Pons (tissue), 1 donor: ENCODE measurements at places on chromosomes 16 and 17.

GRCh38 chr17:39640591-39641031 is 3.7 kb downstream of the STARD3 start:
- no peak for DNase-seq

DNA sequence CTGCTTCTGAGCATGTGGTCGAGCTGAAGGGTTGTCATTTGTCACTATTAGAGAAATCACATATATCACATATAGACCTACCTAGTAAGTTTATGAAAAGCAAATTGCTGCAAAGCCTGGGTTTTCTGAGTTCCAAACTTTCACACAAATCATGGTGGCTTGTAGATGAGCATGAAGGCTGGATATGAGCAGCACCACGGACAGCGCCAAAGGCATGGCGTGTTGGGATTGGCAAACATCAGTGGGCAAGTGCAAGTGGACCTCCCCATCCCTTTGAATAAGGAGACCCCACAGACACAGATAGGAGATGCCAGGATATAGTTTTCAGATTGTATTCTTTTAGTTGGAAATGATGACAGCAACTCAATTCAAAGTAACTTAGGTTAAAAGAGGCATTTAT is 77.6 kb upstream of the CACNG3 start:
- no peak for DNase-seq

GRCh38 chr16:65601781-65602180 is 479.9 kb upstream of the CDH11 start:
- no peak for DNase-seq

DNA sequence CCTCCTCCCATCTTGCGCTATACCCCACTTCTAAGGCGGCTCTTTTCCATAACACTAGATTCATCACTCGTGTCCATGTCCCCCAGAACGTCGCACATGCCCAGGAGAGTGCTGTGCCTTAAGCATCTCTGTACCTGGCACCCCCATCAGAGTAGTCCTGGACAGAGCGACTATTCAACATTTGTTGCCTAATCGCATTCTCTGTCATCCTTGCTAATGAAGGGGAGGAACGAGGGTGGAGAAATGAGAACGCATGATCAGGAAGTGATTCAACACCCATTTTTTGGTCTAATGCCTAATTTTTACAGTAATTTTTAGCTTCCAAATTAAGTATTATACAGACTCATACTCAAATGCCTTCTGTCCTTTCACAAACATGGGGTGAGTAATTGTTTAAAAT is 53.2 kb downstream of the SLC39A11 start:
- no peak for DNase-seq

DNA sequence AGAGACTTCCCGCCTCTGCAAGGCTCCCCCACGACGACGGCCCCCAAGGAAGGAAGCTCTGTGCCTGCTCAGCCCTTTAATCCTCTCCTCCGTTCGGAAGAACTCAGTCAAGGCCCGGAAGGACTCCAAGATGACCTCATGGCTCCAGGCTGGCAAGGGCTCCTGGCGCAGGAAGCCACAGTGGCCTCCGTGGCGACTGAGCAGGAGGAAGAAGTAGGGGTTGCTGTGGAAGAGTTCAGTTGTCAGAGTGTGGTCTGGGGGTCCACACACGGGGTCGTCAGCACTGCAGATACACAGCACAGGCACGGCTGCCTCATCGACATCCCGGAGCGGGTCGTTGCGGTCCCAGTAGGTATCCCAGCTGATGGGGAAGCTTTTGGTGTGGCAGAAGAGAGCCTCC is 4.2 kb downstream of the ABHD15 start:
- no peak for DNase-seq

GRCh38 chr17:49148171-49148570 is 15.6 kb downstream of the B4GALNT2 start:
- no peak for DNase-seq

GRCh38 chr17:4986403-4986802 is 1.1 kb downstream of the CAMTA2 start:
- no peak for DNase-seq

DNA sequence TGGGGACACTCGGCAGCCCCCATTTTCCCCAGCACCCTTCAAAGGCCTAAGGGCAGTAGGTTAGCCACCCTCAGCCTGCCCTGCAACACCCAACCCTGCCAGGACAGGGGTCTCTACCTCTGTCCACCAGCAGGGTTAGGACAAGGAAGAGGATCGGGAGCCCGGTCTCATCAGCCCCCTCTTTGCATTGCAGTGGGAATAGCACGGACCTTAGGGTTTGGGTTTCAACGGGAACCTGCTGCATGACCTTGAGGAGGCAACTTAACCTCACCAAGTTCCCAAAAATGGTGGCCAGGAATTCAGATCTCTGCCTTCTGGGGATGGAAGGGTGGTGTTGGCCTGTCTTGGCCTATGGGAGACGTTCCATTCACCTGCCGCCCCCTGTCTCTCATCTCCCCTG is 20.2 kb upstream of the SPPL2C start:
- DNase-seq = no peak

- DNase-seq = no peak
These were observed 103.7 kb downstream of the XYLT1 start for GRCh38 chr16:17367036-17367435.

GRCh38 chr16:30567991-30568638 is 3.4 kb downstream of the ZNF688 start:
- DNase-seq = no peak

DNA sequence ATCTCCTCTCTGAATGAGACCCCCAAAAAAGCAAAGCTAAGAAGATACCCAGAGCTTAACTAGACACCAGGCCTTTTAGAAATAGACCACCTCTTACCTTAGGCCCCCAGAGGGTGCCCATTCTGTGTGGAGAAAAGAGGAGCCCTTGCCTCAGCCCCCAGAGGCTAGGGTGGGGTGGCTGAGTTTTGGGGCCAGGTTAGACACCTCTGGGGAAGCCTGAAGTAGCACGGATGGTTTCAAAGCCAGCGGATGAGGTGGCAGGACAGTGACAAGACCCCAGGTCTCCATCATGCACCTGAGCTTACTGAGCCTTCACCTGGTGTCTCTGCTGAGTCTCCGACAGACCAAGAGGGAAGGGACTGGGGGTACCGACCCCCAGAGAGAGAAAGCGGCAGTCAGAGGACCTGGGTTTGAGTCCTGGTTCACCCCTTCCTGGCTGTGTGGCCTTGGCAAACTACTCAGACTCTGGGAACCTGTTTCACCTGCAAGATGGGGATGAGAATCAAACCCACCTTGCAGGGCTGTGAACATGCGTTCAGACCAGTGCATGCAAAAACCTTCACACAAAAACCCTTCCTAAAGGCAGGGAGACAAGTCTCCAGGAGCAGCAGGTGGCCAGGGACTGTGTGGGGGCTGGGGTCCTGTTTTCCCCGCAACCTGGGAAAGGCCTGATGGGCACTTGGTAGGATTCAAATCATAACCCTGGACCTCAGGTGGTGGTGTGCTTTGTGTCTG is 7.7 kb downstream of the SCGB1C2 start:
- DNase-seq = no peak

DNA sequence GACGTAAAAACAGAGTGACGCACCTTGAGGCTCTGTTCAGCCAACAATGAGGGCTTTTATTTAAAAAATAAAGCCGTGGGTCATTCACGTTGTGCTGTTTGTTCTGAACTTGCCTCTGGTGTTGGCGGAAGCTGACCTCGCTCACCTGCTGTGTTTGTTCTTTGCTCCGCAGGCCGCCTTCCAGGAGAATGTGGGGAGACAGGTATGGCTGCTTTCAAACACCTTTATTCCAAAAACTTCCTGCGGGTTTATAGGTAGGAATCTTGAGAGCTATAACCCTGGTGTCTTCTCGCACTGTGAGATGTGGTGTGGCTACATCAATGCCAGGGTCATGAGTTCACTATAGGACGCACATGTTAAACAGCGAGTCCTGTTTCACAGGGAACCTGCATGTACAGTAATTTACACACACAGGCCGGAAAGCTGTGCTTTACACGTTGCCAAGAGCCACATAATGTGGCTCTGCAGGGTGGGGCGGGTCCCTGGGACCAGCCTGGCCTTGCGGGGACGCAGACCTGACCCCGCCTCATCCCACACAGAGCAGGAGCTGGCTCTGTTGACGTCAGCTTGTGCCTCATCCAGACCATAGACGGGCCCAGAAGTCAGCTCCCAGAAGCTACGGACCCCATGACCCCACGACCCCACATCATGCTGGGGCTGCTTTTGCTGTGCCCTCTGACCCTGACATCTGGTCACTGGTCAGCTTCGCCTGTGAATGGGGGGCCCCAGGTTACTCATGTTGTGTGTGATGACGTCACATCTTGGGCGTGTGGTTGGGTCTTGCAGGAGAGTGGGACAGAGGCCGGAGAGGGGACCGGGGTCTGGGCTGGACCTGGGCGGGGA is 49.9 kb upstream of the ZNF750 start:
- no peak for DNase-seq

GRCh38 chr17:68231541-68231940 is 16.3 kb upstream of the AMZ2 start:
- no peak for DNase-seq

GRCh38 chr17:75641343-75641742 is 8.1 kb downstream of the SMIM5 start:
- no peak for DNase-seq

GRCh38 chr17:42118545-42118944 is 2.6 kb downstream of the KAT2A start:
- no peak for DNase-seq

DNA sequence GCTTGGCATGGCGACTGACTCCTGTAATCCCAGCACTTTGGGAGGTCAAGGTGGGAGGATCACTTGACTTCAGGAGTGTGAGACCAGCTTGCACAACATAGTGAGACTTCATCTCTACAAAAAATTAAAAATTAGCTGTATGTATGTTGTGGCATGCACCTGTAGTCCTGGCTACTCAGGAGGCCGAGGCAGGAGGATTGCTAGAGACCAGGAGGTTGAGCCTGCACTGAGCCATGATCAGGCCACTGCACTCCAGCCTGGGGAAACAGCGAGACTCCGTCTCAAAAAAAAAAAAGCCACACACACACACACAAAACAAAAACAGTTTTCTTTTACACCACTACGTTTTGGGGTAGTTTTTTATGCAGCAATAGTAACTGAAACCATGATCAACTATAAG is 89.0 kb upstream of the DHX40 start:
- no peak for DNase-seq

- DNase-seq = no peak
These were observed 18.5 kb upstream of the TERF2 start for GRCh38 chr16:69404275-69404805.

GRCh38 chr16:51638339-51639135 is 487.5 kb upstream of the SALL1 start:
- DNase-seq = no peak

DNA sequence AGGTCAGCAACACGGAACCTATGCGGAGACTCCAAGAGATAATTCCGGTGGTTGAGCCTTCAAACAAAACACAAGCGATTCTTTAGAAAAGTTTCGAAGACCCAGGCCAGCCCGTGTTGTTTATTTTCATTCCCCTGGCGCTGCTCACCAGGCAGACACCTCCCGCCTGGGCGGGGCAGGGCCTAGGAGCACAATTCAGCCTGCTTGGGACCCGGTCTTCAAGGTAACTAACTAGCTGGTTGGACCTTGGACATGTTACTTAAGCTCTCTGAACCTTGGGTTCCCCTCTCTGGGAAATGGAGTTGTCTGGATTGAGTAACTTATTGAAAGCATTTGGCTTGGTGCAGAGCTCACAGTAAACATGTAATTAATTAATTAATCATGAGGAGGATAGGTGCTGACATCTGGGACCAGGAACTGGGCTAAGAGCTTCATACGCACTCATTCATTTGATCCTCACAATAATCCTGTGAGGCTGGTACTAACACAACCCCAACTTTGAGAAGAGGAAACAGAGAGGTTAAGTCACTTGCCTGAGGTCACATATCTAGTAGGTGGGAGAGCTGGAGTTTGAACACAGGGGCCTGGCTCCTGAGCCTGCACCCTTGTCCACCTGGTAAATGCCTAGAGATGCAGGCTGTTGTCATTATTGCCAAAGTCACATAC is 125.3 kb upstream of the SMURF2 start:
- no peak for DNase-seq

DNA sequence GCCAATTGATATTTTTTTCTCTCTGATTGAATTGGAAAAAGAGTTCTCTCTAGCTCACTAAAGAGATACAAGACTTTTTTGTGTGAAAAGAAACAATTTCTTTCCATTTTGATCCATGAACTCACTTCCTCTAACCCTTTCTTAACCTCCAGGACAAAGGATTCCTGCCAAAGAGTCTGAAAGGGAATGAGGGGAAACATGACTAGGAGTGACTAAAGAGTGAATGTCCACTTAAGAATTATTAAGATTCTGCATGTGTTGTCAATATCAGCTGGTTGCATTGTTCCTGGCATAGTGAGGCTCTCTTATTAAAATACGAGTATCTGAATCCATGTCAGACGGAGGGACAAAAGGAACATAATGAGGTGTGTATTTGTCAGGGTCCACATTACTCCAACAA is 344.7 kb downstream of the GRIN2A start:
- no peak for DNase-seq

- DNase-seq = no peak
These were observed 1.2 kb downstream of the RTN4RL1 start for GRCh38 chr17:2023692-2024571.

- DNase-seq = no peak
These were observed 7.5 kb upstream of the UMOD start for GRCh38 chr16:20359997-20360396.

DNA sequence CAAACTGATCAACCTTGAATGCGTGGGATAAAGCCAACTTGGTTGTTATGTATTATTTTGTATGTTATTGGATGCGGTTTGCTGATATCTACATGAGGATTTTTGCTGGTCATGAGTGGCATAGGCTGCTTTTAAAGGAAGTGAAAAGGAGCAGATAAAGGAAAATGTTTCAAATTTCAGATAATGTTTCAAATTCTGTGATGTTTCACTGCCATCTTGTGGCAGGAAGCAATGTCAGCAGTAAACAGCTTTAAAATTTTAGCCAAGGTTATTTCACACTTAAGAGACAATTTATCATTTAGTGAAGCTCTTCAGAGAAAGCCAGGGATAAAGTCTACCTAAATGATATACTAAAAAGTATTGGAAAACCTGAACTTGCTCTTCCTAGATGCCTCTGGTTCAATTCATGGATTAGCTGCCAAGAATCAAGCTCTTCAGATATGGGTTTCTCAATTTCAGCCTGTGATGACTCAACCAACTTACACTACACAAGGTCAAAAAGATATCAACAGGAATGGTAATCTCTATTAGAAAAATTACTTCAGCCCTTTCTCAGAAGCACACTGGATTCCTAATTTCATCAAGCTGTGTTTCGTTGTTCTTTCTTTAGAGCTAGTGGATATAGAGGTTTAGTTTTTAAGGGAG is 136.0 kb upstream of the C17orf78 start:
- peak; percentile 19 for DNase-seq

- DNase-seq = no peak
These were observed 6.5 kb downstream of the NMT1 start for GRCh38 chr17:45067637-45068036.

GRCh38 chr17:27526604-27527002 is 70.4 kb downstream of the KSR1 start:
- DNase-seq = peak; percentile 65

DNA sequence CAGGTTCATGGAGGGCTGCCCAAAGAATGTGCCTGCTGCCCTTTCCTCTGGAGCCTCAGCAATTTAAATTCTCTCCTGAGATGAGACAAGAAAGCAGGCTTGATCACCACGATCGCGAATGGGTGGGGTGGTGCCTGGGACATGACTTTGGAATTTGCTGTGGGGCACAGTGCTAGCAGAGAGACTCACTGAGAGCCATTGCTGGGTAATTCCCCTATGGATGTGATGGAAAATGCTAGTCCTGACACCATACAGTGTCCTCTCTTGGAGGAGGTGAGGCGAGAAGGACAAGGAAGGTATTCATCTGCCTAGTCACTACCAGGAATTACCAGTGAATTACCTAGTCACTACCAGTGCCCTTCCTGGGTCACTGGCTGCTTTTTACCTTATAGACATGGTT is 15.5 kb downstream of the FAM20A start:
- DNase-seq = no peak
